ENCODE measurements at places on chromosomes 6 and 20.
A peak's percentile ranks its signal among the peaks of the same experiment; 100 is the strongest.

DNA sequence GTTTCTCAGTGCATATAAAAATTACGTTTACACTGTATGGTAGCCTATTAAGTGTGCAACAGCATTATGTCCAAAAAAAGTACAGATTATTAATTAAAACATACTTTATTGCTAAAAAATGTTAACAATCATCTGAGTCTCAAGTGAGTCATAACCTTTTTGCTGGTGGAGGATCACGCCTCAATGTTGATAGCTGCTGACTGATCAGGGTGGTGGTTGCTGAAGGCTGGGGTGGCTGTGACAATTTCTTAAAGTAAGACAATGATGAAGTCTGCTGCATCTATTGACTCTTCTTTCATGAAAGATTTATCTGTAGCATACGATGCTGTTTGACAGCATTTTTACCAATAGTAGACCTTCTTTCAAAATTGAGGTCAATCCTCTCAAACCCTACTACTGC is 155.1 kb downstream of the BTBD9 start:
- DNase-seq = no peak

DNA sequence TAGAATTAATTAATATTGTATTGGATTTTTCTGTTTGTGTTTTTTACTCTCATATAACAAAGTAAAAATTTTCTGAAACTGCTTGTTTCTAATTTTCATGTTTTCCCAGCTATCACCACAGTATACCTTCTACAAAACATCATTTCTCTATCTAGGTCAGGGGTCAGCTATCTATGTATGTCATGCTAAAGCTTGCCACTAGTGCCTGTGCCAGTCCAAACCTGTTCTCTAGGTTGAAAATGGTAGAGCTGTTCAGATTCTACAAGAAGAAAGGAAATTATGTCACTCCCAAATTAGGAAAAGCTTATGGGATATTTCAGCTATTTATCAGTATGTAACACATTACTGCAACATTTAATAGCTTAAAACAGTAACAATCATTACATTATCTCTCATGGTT is 5.8 kb upstream of the ME1 start:
- DNase-seq = no peak

- DNase-seq = no peak
Measured at GRCh38 chr6:120608826-120609225, 725.5 kb downstream of the TBC1D32 start.

GRCh38 chr20:14632906-14633305 is 295.5 kb upstream of the FLRT3 start:
- no peak for DNase-seq

GRCh38 chr20:25297141-25297905 is 49.4 kb downstream of the PYGB start:
- no peak for DNase-seq

- peak; percentile 22 for DNase-seq
Measured at GRCh38 chr6:33213166-33213988, 5.1 kb downstream of the RING1 start.

- no peak for DNase-seq
Measured at GRCh38 chr6:6769466-6769865, 180.9 kb downstream of the LY86 start.

- no peak for DNase-seq
Measured at GRCh38 chr20:17044891-17045290, 181.9 kb upstream of the PCSK2 start.

DNA sequence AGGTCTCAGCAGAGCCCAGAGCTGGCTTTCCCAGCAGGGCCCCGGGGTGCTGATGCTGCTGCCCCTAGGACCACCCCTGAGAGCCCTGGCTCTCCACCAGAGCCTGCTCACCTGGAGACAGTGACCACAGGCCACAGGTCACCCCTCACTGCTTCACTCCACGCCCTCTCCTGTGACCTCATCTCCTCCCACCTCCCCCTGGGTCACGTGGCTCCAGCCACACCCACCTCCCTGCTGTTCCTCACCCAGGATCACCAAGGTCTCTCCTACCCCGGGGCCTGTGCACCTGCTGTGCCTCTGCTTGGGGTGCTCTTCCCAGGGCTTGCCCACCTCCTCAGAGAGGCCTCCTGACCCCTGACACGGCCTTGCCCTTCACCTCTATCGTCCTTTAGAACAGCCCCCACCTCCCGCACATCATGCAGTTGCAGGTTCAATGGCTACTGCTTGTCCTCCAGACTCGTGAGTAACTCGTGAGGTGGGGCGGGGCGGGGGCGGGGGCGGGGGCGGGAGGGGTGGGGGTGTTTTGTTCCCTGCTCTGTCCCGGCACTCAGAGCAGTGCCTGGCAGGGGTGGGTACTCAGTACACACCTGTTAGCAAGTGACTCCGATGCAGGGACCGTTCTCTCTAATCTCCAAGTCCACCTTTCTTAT is 468.0 kb downstream of the PREX1 start:
- no peak for DNase-seq

- no peak for DNase-seq
Measured at GRCh38 chr6:3937438-3937837, 88.3 kb downstream of the FAM50B start.

GRCh38 chr6:157184202-157185015 is 138.9 kb downstream of the TMEM242 start:
- DNase-seq = peak; percentile 64

DNA sequence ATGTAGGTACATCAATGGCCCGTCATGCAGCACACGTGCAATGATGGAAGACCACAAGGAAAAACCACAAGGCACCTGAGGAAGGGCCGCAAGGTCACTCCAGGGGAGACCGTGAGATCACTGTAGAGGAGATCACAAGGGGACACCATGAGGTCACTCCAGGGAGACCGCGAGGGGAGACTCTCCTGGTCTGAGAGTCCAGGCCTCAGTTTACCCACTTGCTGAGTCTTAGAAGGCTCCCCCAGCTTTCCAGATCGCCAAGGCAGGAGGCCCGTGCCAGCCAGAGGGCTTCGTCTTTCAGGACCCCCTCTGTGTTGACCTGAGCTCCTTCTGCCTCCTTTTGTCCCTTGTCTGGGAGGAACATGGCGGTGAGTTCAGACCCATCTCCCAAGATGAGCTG is 232.2 kb downstream of the ERMARD start:
- no peak for DNase-seq

GRCh38 chr20:29756664-29757063 is 1500.8 kb upstream of the DEFB115 start:
- no peak for DNase-seq

GRCh38 chr20:23691675-23692074 is 2.8 kb upstream of the CST4 start:
- DNase-seq = no peak

DNA sequence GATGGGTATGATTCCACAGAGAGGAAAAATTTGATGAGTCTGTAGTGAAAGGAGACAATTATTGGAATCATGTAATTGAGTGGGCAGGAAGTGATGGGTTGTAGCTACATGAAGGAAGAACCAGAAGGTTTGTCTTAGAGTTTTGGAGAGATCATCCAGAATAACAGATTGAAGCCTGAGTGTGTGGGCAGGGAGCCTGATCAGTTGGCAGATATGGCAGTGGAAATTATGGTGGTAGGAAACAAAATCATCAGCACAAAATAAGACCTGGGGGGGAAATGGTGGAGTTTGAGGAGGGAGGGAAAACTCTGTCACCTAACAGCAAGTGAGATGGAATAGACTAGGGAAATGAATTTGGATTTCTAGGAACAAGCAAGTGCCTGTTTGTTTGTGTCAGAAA is 606.6 kb upstream of the MAP3K7 start:
- DNase-seq = no peak

GRCh38 chr6:8530785-8531435 is 95.6 kb upstream of the SLC35B3 start:
- no peak for DNase-seq

- DNase-seq = no peak
Measured at GRCh38 chr6:92848901-92849300, 570.5 kb downstream of the EPHA7 start.

DNA sequence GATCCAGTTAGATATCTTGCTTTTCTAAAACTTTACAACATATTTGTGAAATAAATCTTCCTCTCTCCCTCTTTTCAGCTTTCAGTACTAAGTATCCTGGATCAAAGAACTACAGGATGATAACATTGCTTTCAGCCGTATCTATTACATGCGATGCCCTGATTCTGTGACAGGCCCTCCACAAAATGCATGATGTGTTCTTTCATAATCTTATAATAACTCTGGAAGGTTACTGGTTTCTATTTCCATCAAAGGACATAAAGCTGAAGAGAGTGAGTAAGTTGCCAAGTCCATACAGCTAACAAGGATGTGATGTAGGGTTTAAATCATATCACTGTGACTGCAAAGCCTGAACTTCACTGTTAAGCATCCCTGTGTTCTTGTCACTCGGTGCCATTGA is 62.9 kb upstream of the ADGRG6 start:
- DNase-seq = no peak

GRCh38 chr6:130575971-130576370 is 210.2 kb downstream of the TMEM200A start:
- peak; percentile 4 for DNase-seq

- DNase-seq = no peak
Measured at GRCh38 chr6:138405816-138406413, 1.9 kb downstream of the HEBP2 start.

GRCh38 chr6:111871725-111872400 is 1.4 kb downstream of the FYN start:
- no peak for DNase-seq

DNA sequence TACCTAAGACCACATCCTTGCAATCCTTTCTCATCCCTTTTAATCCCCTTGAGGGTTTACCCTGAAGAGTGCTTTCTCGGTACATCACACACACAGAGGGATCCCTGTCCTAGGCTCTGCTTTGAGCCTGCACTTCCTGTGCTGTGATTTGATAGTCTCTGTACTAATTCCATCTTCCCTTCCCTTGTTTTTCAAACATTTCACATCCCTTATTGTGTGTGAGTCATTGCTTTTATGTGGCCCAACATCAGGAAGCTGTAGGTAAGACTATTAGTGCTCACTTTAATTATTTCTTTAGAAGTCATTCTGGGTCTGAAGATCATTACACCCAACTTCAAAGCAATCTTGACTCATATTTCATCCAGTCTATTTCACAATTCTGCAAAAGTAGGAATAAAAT is 57.2 kb upstream of the ANKEF1 start:
- DNase-seq = no peak

- DNase-seq = no peak
Measured at GRCh38 chr6:41791305-41791704, 3.8 kb downstream of the TOMM6 start.

DNA sequence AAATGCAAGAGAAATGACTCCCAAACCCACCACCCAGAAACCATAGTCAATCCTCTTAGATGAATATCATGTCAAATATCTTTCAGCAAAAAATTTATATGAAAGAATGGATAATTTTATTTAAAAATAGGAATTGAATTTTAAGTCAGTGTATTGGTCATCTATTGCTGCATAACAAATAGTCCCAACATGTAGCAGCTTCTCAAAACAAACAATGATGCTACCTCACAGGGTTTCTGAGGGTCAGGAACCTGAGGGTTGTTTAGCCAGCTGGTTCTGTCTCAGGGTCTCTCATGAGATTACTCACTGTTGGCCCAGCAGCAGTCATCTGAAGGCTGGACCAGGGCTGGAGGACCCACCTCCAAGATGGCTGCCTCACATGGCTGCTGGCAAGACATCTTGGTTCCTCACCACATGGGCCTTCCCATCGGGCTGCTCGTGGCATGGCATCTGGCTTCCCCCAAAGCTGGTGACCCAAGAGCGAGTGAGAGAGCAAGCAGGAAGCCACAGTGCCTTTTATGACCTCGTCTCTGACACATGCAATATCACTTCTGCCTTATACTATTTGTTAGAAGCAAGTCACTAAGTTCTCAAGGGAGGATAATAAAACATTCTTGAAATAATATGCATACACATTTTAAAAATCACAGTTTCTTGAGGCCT is 36.3 kb downstream of the BANF2 start:
- no peak for DNase-seq

- DNase-seq = no peak
Measured at GRCh38 chr20:62208795-62209755, 11.0 kb downstream of the HRH3 start.

- DNase-seq = no peak
Measured at GRCh38 chr6:37640786-37641395, 56.8 kb downstream of the MDGA1 start.

DNA sequence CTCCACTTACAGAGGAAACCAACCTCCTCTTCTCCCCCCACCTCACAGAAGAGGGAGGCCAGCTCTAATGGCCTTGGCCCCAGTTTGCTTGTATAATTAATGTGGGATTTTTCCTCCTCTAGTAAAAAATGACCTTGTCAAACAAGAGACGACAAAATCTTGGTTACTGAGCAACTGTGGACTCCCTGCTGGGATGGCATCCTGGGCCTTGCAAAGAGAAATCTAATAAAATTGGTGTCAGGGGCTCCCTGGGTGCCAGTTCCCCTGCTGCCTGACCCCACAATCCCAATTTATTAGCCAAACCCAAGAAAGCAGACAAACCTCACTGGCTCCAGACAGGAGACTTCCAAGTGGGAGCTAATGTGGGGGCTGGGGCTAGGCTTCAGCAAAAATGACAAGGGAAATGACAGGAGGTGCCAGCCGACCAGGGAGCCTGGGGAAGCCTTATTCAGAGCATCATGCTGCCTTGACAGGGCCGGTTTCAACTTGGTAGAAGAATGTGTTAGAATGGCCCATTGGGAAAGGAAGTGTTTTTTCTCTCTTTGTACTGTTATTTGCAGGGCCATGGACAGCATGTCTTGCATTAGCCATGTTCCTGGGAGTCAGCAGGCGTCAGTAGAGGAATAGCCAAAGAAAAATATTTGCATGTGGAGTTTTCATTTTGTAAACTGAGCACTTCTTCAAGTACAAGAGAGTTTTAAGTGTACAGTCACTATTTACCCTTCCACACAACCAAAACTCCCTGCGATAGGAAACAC is 816.9 kb downstream of the DHX35 start:
- DNase-seq = no peak

DNA sequence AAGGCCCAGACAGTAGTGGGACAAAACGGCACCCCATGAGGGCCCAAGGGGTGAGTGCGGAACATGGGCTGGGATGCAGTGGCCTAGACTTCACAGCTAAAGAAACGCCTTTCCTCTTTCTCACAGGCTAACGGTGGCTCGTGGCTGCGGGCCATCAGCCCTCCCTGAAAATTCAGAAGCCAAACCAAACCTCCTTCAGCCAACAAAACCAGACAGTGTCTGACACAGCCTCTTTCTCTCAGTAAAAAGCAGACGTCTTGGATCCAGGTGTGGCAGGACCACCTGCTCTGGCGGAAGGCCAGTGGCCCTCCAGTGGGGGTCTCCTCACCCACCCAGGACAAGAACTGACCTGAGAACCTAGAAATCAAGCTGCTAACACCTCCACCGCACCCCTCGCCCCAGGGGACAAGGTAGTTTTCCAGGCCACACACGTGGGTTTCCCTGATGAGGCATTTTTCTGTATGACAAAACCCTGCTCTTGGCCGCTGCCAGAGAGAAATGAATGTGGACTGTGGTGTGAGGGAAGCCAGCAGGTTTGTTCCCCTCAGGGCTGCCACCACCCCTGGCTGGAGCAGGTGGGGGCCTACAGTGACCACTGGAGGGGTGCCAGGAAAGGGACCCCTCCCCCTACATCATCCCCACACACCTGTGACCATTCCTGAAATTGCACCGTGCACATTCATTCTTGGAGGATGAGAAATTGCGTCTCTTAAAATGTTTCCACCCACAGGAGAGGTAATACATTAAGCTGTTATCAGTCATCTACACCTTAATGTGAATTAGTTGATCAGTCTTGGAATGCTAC is 76.8 kb upstream of the PIM1 start:
- no peak for DNase-seq

- no peak for DNase-seq
Measured at GRCh38 chr6:22600059-22600458, 30.7 kb downstream of the HDGFL1 start.

- no peak for DNase-seq
Measured at GRCh38 chr6:31586008-31586407, at the start of gene LST1. Gene LST1, plus strand, starts transcription at chr6:31586277. Its CDS starts 1,023 bp downstream, at chr6:31587300.

Measured in stimulated activated CD4-positive, alpha-beta T cell treated with anti-CD3 and anti-CD28 coated beads, Interleukin-4, amount 100 ng/mL, for 1 hour (primary cell).